ENCODE measurements at places on chromosomes 4 and X. TPM values are rescaled to one million over a fixed set of nuclear protein-coding genes. Genes with fewer than 3 reads are reported as not detected.
A peak's percentile ranks its signal among the peaks of the same experiment; 100 is the strongest.

- DNase-seq: no peak
Observed at GRCh38 chr4:17544205-17544604, 29.2 kb downstream of the CLRN2 start.

The RNF212 gene
- 9.1 TPM for total RNA-seq

- no peak for DNase-seq
Observed at GRCh38 chrX:27883468-27884092, 75.8 kb downstream of the MAGEB10 start.

GRCh38 chr4:172983014-172983413 is 185.6 kb upstream of the GALNT7 start:
- DNase-seq: no peak

DNA sequence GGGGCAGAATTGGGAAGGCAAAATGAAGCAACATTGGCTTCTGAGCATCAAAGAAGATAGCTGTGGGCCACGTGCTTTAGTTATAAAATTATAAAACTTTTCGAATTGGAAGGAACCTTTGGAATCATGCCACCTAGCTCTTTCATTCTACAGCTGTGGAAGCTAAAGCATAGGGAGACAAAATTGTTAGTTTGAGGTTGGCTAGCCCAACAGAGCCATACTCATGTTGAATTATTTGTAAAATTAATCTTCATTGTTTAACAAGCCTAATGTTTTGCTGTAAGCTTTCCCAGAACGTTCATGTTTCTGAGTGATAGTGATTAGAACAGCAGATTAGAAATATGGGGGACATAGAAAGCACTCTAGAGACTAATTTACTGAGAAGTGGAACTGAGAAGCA is 35.9 kb downstream of the HHIP start:
- no peak for DNase-seq

DNA sequence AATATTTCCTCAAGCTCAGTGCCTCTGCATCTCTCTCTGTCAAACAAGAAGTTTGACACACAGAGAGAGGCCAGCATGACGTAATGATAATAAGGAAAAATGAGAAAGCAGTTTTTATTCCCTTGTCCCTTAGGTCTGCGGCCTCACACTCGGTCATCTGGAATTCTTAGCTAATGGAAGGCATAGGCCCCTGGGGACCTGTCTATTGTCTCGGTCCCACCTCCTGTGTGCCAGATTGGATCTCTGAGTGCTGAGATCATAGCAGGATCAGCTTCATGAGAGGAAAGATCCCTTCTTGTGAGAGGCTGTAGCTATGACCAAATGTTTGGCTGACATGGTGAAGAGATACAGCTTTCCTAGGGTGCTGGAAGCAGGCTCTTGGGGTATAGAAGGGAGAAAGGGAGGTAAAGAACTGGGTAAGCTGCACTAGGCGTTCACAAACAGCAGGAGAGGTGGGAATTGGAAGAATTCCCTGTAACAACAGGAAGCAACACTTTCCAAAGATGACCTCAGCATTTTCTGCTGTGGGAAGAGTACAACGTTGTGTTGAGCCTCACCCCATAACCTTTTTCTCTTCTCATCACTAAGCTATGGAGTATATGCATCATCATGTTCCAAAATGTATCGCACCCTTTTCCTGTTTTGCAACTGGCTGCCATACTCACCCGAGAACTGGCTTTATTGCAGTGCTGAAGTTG is 20.2 kb downstream of the TMEM31 start:
- peak; percentile 38 for DNase-seq

The ADAM29 gene
- total RNA-seq: 6.3 TPM

DNA sequence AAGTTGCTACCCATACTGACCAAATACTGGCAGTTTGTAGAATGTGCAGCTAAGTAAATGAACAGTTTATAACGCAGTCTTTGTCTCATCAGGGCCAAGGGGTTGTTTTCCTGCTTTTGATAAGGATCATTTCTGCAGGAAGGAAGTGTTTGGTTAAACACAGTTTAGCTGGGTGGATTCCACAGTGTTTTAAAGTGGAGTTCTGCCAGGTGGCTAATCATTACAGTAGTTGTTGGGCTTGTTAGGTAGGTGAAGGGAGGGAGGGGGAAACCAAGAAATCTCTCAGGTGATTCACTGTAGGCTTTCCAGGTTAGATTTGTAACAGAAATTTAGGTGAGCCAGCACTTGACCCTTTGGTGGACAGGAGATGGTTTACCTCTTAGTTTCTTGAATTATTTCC is 58.1 kb downstream of the FNIP2 start:
- peak; percentile 24 for DNase-seq

The SPOCK3 gene
- 8.7 TPM for total RNA-seq

DNA sequence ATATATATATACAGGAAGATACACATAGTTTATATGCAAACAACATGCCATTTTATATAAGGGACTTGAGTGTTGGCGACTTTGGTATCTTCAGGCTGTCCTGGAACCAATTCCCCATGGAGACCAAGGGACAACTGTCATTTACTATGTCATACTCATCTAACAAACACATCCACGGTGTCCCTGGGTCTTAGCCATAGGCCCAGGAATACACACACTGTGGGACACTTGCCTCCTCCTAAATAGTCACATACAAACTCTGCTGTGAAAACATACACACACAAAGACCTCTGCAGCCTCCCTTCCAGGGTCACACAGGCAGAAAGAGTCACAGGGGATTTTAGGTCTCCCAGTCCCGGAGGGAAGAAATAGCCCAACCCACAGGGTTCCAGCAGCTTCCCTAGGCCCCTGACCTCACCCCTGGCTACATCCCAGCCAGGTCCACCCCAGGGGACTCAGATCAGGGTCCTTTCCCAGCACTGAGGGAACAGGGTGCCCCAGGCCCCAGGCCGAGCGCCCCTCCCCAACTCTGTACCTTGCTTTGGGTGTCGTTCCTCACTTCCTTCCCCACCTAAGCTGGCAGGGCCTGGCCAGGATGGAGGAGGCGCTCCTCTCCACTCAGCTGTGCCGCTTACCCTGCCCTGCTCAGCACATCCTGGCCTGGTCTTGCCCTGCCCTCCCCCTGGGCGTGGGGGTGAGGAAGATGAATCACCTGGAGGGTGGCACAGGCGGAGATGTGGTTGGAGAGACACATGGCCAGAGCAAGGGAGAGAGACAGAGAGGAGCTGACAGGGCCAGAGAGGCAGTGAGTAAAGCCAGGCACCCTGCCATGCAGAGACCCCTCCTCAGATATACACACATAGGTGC is 21.8 kb downstream of the FGD1 start:
- no peak for DNase-seq

- peak; percentile 54 for DNase-seq
Observed at GRCh38 chrX:3713225-3713936, at the start of gene PRKX. PRKX (minus strand) TSS chrX:3713649; CDS start chrX:3713253, 396 bp downstream.

GRCh38 chr4:87321888-87322287 is 794 bp downstream of the HSD17B13 start:
- DNase-seq: no peak

- DNase-seq: no peak
Observed at GRCh38 chr4:163915896-163916295, 421.4 kb downstream of the TMA16 start.

The GPR119 gene
- not detected for total RNA-seq

The USP17L18 gene
- not detected for total RNA-seq

The TBX22 gene
- 2.4 TPM for total RNA-seq

The FDCSP gene
- total RNA-seq: 5.3 TPM

DNA sequence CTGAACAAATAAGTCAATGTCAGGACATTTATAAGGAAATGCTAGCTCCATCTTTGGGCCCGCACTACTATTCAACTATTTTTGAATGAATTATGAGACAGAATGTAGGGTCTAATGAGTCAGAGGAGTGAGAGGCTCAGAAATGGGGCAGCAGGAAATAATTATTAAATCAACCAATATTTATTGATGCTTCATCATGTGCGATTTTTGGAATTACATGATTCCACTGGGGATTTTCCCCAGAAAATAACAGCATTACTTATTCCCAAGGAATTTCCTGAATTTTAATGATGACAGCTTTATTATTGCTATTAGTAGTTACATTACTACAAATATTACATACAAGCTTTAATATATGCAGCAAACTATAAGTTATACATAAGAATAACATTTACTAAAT is 49.3 kb upstream of the PHF8 start:
- no peak for DNase-seq

DNA sequence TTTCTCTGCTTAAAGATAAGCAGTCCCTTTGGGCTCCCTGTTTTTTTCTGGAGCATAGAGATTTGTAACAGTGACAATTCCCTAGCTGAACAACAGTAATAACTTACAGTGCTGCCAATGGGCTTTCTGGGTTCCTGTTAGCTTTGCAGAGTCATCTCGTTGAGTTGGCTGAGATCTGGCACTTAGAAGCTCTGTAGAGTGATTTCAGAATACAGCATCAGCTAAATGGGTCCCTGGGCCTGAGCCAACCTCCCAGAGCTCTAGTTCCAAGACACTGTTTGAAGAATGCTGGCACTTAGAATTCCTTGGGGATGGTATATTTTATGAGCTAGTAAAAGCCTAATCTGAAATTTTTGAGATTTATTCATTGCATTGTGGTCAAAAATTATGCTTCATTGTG is 43.5 kb upstream of the SERTM2 start:
- peak; percentile 46 for DNase-seq

DNA sequence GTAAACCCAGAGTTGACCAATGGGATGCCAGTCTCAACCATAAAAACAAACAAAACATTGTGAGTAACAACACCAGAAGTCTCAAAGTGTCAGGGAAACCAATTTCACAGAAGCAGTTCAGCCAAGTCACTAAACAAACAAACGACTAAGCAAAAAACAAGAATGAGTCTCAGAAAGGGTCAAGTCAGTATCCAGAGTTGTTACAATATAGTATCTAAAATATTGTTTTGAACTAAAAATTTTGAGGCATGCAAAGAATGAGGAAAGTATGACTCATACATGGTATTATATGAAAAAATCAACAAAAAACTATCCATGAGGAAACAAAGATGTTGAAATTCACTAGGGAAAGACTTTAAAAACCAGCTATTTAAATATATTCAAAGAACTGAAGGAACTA is 70.6 kb downstream of the AR start:
- DNase-seq: no peak

The C4orf33 gene
- total RNA-seq: 11.1 TPM

DNA sequence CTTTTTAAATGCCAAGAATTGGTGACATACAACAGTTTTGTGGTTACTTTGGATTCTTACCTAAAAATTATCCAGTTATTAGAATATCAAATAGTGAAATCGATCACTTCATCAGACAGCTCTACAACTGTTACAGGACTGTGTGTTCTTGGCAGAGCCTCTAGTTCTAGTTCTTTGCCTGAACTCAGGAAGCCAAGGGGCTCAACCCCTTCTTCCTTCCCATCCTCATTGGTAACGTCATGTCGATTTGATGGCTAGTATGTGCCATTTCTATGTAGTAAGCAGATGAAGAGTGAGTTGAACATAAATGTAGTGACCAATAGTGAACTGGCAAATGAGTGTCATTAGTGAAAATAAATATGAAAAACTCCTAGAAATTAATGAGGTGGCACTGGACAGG is 59.4 kb upstream of the LIMCH1 start:
- no peak for DNase-seq

DNA sequence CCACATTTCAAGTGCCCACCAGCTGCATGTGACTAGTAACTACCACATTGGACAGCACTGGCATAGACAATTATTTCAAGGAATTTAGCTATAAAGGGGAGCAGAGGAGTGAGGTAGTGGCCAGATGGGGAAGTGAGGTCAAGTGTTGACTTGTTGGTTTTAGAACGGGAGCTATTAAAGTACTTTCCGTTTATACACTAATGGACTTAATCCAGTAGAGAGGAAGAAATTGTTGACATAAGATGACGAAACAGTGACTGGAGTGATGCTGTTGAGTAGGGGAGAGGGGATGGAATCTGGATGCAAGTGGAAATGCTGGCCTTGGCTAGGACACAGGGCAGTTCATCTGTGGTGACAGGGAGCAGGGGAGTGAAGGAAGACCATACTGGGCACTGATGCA is 154.4 kb downstream of the AMMECR1 start:
- DNase-seq: no peak

DNA sequence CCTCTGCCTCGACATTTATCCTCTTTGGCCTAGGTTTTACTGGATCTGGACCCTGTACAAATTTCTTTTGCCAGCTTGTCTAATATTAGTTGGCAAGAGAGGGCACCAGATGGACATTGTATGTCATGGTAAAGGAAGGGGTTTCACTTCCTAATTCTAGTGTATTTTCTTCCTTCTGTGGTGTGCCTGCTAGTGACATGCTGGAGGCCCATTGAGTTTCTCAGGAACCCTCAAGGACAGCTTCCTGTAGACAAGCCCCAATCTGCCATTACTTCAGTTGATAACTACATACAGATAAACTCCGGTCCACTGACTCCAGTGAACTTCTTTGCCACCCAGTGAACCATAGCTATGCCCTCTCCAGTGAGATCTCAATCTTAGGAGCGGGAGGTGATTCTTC is 116.9 kb downstream of the STPG2 start:
- no peak for DNase-seq

DNA sequence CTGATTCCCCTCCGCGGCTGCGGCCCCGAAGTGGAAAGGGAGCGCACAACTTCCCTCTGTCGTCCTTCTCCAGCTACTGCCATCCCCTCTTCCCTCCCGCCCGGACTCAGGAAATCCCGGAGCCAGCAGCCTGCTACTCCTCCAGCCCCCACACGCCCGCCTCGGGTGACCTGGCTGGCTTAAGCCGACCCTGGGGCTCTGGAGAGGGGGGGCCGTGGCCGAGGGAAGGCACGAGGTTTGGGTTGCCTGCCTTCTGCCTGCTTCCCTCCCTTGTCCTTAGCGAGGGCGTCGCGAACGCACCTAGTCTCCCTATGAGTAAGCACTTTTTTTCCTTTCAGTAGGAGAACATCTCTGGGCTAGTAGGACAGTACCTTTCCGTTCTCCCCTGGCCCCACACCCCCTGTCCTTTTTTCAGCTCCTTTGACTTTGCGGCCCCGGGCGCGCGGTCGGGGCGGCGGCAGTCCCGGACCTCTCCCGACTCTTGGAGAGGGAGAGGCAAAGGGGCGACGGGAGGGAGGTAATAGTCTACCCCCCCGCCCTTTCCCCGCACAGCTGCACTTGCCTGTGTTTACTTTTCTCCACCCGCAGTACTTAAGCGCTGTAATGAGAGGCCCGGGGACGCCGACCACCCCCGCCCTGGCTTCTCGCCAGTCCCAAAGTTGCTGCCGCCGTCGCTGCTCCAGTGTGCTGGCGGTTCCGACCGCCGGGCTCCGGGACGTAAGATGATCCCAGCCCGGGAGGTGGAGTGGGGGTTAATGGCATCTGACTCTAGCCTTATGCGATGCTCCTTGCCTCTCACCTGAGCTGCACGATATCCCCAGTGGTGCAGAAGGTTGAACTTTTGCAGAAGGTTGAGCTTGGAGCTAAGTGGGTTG is 868 bp downstream of the PLS3 start:
- peak; percentile 52 for DNase-seq
